Omental fat pad (tissue), 4 donors: ENCODE measurements at places on chromosomes 5 and 9. TPM values are rescaled to one million over a fixed set of nuclear protein-coding genes. Genes with fewer than 3 reads are reported as not detected.

DNA sequence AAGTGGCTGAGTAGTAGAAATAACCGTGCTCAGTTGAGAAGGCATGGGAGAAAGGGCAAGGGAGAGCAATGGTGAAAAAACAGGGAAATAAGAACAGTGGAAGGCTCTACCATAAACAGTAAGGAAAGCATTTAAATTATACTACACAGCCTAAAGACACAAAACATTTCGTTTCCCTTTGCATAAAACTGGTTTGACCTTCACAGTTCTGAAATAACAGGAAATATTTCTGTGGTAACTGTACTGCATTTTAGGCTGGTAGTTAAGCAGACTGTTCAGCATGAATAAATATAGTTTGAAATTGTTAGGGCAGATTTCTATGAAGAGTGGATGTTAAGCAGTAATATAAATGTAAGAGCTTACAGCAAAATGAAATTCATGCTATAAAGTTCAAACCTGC is 147.5 kb downstream of the CSNK1G3 start:
- DNase-seq = no peak

DNA sequence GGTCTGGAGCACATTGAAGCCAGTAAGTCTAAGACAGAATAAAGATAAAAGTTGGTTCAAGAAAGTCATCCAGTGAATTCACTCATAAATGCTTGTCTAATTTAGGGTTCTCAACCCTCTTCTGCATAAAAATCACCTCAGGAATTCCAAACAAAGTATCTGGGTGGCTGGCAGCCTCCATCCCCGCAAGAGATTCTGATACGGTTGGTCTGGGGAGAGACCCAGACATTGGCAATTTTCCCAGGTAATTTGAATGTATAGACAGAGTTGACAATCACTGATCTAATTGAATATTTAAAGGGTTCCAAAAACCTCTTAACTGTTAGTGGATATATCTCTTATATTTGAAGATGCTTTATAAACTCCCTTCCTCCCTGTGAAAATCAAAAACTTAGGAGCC is 14.9 kb downstream of the ADAMTSL1 start:
- DNase-seq = no peak

DNA sequence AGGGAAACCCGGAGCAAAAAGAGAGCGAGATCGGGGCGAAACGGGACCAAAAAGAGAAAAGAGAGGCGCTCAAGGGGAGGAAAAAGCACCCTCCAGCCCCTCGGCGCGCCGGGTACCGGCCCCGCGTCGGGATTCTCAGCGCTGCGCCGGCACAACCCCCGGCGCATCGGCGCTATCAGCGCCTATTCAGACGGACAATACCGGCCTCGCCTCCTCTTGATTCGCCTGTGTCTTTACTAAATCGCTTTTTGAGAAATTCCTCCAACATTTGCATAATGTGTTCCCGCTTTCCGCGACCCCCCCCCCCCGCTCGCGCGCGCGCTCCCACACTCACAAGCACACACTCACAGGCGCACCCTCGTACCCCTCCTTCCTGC is 578 bp downstream of the LHX6 start:
- DNase-seq = no peak

DNA sequence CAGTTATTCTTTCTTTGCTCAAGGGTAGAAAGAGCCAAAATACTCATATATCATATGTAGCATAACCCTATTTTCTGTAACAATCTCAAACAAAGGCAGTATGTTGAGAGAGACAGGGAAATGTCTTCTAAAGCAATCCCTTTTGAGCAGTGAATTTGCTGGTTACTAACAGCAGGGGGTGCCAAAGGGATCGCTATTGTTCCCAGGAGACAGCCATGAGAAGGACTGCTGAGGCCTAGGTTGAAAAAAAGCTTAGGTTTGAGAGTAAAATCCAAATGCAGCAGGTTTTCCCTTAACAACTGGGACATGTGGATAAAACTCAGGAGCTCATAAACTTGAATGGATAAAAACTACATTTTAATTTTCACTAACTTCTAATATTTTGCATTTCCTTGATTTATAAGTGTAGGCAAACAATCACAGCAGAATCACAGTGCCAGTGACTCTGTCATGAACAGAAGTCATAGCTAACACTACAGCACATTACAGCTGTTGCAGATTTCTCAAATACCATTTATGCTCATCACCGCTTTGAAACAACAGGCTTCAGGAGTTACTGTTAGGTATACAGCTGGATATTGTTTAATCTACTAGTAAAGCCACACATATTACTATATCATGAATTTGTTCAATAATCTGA is 148.4 kb downstream of the MAPKAP1 start:
- DNase-seq = no peak

GRCh38 chr5:91266184-91266705 is 116.9 kb downstream of the ARRDC3 start:
- DNase-seq = no peak

- no peak for DNase-seq
These were observed 1111.1 kb downstream of the TAF11L14 start for GRCh38 chr5:18745042-18745987.

- DNase-seq = no peak
These were observed 185.1 kb downstream of the FSTL4 start for GRCh38 chr5:133427121-133427777.

DNA sequence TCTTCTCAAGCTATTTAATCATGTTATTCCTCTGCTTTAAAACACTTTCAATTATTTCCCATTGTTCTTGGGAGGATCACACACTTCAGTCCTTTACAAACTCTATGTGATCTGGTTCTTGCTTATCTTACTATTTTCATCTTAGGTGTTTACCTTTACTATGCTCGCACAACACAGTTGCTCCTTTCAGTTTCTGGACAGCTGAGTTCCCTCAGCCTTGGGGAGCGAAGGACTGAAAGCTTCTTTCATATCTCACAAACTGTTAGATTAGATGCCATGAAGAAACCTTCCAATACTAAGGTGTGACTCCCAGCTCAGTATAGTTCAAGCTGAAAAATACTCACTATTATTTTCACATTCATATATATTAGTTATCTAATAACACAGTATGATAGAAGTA is 117.9 kb downstream of the CDC42SE2 start:
- DNase-seq = no peak

DNA sequence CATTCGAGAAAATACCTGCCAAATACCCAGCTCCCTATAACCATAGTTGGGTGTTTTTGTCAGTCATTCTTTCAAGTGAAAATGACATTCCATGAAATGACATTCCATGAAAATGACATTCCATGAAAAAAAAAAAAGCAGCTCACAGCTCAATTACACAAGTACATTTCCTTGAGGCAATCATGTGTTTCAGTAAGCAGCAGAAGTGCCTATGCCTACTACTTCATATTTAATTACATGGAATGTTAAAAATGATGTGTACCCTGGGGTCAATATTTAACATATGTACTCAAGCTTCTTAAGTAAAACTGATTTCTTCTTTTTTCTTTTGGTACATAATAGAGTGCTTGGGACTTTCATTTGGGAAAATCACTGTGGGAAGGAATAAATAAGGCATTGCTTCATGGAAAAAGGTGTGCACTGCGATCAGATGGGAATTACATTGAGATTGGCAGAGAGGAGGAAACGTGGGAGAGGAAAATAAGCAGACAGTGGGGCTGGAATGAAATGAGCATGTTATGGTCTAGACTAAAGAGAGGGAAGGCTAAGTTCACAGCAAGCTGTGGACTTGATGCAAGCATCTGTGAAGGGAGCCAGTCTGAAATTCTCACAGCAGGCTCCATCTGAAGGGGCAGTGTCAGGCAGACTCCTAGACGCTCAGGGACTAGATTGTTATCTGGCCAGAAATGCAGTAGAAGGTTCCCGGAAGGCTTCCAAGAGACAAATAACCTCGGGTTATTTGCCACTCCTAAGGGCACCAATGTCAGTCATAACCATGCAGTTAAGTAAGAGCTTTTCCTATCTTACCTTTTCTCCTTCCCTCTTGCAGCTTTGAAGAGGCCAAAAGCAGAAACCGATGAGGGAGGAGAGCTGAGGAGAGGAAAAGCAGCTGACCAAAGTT is 15.2 kb upstream of the SPATA9 start:
- DNase-seq = no peak

DNA sequence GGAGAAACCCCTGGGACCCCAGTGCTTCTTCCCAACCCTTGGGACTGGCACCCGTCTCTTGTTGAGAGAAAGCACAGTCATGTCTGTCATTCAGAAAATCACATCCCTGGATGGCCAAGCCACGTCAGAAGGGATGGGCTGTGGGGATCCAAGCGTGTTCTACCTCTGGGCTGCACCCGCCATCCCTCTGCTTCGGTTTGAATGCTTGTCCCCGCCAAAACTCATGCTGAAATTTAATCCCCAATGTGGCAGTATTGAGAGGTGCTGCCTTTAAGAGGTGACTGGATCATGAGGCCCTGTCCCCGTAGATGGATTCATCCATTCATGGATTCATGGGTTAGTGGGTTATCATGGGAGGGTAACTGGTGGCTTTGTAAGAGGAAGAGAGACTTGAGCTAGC is 27.0 kb downstream of the CEL start:
- no peak for DNase-seq

GRCh38 chr5:97021416-97021815 is 85.5 kb downstream of the LNPEP start:
- no peak for DNase-seq

DNA sequence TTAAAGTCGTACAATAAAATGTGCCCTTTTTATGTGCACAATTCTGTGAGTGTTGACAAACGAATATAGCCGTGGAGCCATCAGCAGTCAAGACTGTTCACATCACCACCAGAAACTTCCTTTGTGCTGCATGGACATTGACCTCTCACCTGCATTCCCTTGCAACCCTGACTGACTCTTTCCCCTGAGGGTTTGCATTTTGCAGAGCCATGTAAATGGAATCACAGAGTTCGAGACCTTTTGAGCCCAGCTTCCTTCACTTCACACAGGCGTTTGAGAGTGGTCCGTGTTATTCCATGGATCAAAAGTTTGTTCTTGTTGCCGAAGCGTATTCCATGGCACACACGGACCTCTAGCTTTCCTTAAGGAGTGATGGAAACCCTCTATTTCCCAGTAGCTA is 328.2 kb downstream of the DRD1 start:
- DNase-seq = no peak

GRCh38 chr5:28903643-28904042 is 1865.3 kb upstream of the CDH9 start:
- DNase-seq = no peak

DNA sequence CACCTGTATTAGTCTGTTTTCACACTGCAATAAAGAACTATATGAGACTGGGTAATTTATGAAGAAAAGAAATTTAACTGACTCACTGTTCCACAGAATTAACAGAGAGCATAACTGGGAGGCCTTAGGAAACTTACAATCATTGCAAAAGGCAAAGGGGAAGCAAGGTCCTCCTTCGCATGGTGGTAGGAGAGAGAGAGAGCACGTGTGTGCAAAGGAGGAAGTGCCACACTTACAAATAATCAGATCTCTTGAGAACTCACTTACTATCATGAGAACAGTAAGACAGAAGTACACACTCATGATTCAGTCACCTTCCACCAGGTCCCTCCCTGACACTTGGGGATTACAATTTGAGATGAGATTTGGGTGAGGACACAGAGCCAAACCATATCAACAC is 258.7 kb downstream of the TRIM32 start:
- no peak for DNase-seq

DNA sequence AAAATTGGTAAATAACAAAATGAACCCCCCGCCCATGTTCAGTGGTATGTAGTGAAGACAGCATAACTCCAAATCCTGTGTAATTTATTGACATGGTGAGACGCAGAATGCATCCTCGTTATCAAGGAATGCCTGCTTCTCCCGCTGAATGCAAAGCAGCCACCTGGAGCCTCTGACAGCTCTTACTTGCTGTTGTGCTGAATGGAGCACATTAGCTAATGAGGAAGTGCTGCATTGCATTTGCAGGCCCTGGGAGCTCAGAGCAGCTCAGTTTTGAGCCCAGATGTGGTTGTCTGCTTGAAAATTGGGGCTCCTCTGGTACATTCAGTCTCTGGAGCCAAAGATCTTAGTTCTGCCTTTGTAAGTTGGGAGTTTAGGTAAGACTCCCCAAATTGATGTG is 28.9 kb downstream of the PLAC8L1 start:
- DNase-seq = no peak

DNA sequence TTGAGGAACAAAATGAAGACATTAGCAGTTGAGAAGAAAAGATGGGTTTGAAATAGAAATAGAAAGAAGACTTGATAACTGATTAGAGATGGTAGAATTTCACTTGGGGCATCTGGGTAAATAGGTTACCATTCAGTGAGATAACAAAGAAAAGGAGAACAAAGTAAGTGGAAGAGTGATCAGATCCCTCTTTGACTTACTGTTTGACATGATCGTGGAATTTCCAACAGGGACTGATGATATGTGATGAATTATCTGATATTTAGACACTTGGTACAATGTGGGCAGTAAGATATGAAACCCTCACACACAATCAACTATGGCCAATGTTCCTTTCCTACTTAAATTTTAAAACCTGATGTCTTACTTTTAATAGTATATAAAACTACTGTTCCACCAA is 70.1 kb upstream of the STARD4 start:
- DNase-seq = no peak

DNA sequence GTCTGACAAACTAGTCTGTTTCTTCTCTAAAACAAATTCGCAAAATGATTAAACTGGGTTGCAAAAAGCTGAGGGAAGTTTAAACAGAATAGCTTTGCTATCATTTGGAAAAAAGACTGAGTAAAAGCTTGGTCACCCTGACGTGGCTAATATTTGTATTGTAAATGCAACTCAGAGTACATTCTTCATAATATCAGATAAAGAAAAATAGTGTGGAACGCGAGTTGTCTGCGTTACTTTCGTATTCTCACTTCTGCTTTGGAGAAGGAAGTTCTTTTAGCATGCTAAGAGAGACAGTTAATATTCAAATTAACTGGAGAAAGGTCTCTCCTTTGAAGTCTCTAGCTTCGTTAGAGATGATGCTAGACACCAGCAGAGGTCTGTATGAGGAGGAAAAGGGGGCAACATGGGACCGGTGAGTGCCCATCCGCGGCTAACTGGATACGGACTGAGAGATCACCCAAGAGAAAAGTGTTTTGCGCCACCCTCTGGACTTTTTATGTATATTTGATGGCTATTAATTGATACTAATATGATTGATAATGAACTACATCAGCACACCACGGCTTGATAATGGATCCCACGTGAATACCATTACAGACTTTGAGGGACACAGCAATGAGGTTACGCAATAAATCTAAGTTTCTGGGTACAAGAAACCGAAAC is 2.9 kb upstream of the CNTRL start:
- DNase-seq = no peak

GRCh38 chr5:90554358-90555006 is 4.1 kb upstream of the ADGRV1 start:
- no peak for DNase-seq

- DNase-seq = no peak
These were observed 123.0 kb downstream of the C9orf50 start for GRCh38 chr9:129497813-129498450.

FOXD4L3 gene
- total RNA-seq = 0.19 TPM

TNFSF15 gene
- 0.36 TPM for total RNA-seq

SPATA31D4 gene
- not detected for total RNA-seq

ITGA1 gene
- total RNA-seq = 47.0 TPM

ADAMTSL2 gene
- 4.7 TPM for total RNA-seq

PALM2AKAP2 gene
- total RNA-seq = 25.0 TPM

TMEM174 gene
- not detected for total RNA-seq

PCDHGA7 gene
- 9.0 TPM for total RNA-seq

TPPP gene
- total RNA-seq = 7.8 TPM

KIF4B gene
- total RNA-seq = not detected

PCDHGB1 gene
- total RNA-seq = 2.2 TPM

FAM81B gene
- not detected for total RNA-seq

TRPM6 gene
- 1.9 TPM for total RNA-seq
